ENCODE measurements at places on chromosomes 3 and 15. TPM values are rescaled to one million over a fixed set of nuclear protein-coding genes. Genes with fewer than 3 reads are reported as not detected.

DNA sequence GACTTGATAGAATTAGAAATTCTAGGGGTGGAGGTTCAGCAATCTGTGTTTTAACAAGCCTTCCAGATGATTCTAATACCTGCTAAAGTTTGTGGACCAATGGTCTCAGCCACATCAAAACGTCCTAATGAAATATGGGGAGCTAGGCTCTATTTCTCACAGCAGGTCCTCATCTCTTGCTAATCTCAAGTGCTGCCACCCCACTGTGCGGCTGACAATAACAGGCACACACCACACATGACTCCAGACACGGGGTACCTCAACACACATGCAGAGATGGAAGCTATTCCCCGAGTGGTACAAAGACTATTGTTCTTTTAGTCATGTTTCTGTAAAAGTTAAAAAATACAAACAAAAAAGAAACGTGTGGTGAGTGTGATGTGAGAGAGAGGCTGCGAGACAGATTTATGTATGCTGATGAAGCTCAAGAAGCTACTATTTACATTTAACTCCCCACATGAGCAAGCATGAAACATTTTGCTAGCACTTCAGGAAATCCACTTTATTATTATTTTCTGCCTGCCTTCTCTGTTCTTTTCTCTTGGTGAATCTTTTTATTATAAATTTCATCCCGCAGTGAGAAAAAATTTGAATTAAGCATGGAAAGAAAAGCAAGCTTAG lies 405.6 kb downstream of the MAGI1 start:
- no peak for DNase-seq

DNA sequence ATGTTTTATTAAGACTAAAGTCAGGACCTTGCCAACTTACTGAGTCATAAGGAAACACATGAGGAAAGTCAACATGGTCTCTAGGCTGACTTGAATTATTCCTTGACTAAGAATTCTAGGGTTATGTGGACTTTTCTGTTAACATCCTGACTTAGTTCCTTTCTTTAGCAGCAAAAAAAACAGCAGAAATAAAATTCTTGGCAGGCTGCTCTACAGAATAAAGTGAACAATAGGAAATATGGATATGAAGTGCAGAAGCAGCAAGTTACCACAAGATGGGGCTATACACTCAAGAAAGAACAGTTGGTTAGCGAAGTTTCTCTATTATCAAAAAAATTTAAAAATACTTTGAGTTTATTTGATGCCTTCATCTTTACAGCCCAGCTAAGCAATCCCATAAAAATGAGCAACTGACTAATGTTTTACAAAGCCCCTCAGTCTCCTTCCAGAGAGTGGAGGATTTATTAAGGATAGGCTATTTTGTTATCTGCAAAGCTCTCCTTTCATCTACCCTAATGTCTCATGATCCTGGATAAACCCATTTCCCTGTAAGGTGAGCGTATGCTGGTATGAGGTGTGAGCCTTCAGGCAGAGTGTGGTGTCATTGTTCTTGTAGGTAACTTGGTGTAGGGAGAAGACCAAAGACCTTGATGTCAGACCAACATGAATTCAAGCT lies 23.1 kb upstream of the MCCC1 start:
- no peak for DNase-seq

Gene NOX5
- 0.04 TPM for polyA plus RNA-seq

DNA sequence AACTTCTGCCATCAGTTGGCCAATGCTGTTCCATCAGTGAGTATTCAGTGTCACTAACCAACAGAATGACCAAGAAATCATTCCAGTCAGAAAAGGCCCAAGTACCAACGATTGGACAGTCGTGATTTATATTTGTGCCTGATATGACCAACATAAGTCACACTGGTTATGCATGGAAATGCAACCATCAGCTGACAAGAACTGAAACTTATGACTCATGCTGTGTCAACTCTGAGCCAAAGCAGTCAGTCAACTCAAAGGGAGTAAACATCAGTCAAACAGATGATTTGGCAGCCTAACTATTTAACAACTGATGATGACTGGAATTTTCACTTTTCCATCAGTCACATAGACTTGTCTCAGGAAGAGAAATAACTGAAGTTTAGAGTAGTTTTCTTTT lies 142.4 kb downstream of the ANXA2 start:
- DNase-seq: peak; percentile 92

GRCh38 chr3:50236484-50237132 lies 604 bp downstream of the GNAI2 start:
- DNase-seq: no peak

GRCh38 chr3:60856257-60857046 lies 394.8 kb downstream of the FHIT start:
- DNase-seq: no peak

- no peak for DNase-seq
These were observed 42.9 kb downstream of the CDIN1 start for GRCh38 chr15:36622197-36622795.

Gene SPATA12
- 0.02 TPM for polyA plus RNA-seq

DNA sequence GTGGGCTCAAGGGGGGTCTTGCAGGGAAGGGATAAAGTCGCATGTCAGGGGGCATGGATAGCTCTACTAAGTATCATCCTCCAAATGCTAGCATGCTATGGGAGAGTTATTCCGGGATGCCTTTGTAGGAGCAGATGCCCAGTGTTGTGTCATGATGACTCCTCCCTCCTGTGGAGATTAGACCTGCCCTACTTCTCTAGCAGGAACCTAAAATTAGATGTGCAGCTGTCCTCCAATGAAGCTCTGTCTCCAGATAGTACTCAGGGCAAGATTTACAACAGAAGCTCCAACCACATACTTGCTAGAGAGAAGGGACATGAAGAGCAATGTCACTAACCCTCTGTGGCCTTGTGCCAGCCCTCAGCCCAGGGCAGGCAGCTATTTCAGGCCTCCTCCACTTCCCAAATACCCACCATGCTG lies 82.5 kb downstream of the AGBL1 start:
- DNase-seq: no peak

Gene ROBO2
- polyA plus RNA-seq: 0.16 TPM

- DNase-seq: no peak
These were observed 219.0 kb downstream of the VGLL3 start for GRCh38 chr3:86771741-86772512.
